ENCODE measurements at places on chromosomes 5 and 9.
A peak's percentile ranks its signal among the peaks of the same experiment; 100 is the strongest.

DNA sequence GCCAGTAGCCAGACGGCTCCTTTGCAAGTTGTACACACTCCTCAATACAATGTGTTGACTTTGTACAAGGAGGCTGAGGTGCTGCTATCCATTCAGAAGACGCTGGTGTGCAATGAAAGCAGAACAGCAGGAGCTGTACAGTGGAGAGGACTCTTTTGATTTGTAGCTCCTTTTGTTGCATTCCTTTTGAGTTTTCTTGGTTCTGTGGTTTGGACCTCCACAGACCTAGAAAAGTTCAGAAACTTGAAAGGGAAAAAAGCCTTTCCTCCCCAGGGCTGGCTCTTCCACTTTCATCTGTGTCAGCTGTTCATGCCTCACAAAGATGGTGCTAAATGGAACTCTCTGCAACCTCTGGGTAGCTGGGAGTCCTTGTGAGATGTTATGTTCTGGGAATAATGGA is 117.4 kb downstream of the MAT2B start:
- DNase-seq, result no peak

DNA sequence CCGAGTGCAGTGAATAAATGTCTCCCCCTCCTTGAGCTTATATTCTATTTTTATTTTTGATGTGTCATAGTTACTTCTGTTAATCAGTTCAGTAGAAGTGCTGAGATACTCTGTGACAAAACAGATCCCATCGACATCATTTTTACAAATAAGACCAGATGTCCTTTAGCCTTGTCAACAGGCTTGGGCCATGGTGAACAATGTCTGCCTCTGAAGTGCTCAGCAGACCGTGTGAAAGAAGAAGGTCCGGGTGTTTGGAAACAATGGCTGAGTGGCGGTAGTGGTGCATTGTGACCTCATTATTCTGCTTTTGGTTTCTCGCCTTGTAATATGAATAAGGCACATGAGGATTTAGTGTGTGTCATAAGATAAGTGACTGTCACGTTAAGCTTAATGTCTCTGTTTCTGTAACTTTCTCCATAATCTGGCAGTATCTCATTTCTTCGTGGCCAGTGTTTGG is 71.2 kb downstream of the SYK start:
- DNase-seq, result no peak

DNA sequence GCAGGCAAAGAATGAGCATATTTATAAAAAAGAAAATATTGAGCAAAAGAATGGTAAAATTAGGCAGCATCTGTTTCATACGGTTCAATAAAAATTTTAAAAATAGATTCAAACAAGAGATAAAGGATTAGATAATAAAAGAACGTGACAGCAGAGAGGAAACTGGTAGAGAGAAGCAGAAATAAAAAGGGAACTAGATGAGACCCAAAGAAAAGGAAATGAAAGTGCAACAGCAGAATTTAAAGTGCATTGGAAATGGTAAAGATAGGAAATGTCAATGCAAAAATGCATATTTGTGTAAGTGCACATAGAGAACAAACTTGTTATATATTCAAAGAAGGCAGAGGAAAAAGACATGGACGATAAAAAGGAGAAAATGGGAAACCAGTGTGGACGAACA is 70.2 kb downstream of the SUSD1 start:
- no peak for DNase-seq

DNA sequence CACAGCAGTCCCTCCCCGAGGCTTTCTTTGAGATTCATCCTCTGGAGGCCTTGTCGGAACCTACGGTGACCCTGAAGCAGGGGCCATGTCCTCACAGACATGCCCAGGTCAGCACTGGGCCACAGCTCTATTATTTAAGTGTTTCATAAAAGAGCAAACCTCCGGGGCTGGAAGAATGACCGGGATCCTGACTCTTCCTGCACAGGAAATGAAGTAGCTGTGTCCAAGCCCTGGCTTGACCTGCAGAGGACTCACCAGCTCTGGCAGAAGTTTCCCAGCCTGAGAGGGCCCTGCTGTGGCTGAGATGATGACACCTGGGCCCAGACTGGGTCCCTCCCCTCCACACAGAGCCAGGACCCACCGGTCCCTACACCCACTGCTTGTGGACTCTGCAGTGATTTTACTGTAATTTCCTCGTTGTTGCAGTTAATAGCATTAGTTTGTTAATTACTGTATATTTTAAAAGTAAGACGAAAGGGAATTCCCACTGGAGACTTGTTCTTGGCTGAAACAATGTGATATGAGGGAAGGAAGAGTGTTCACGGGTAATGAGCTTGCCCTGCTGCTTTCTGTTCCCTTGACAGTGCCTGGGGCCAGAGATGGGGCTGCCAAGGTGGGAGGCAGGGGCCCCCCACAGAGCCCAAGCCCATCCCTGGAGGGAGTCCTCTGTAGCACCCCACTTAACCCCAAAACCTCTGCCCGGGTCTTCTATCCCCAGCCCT is 72.2 kb downstream of the PCDH1 start:
- no peak for DNase-seq

DNA sequence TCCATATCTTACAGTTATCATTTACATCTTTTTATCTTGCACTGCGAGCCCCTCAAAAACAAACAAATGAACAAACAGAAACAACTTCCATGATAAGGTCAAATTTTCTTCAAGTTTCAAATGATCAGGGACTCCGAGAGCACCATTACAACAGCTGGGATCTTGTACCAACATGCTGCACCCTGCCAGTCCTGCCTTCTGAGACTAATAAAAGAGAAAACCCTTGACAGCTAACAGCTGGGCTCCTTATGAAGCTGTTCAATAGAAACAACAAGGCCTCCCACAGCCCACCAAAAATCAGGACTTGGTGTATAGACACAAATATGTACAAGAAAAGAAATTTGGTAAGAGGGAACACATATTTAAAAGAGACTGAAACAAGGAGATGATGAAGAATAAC is 985.3 kb upstream of the DMAC1 start:
- DNase-seq, result no peak

GRCh38 chr9:126613651-126614050 is at the start of gene LMX1B:
Gene LMX1B (plus strand): TSS chr9:126613928. CDS start chr9:126614450, 522 bp downstream.
- DNase-seq, result no peak

GRCh38 chr5:176788941-176789872 is 21.2 kb upstream of the UNC5A start:
- DNase-seq, result no peak

- no peak for DNase-seq
These were observed 44.6 kb upstream of the FCN1 start for GRCh38 chr9:134962065-134962972.

- no peak for DNase-seq
These were observed 40.3 kb upstream of the CEP72 start for GRCh38 chr5:571791-572190.

- no peak for DNase-seq
These were observed 185.1 kb downstream of the SMARCA2 start for GRCh38 chr9:2199999-2200796.

DNA sequence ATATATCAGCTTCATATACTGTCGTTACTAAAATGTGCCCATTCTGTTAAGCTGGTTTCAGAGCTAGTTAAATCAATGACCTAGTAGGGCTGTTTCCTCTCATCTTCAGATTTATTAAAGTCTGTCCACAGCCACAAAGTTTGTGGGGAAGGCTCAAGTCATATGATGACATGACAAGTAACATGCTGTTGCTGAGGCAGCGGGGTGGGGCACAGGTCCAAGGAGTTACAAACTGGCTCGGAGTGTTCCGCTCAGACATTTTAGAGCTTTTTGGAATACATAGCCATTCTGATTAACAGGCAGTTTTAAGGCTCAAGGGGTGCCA is 2.7 kb upstream of the ANP32B start:
- no peak for DNase-seq

GRCh38 chr5:63535840-63536602 is 426.2 kb downstream of the HTR1A start:
- no peak for DNase-seq

DNA sequence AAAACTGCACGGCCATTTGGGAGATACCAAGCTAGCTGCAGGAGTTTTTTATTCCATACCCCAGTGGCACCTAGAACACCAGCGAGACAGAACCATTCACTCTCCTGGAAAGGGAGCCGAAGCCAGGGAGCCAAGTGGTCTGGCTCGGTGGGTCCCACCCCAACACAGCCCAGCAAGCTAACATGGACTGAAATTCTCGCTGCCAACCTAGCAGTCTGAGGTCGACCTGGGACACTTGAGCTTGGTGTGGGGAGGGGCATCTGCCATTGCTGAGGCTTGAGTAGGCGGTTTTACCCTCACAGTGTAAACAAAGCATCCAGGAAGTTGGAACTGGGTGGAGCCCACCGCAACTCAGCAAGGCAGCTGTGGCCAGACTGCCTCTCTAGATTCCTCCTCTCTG is 108.9 kb upstream of the CHD1 start:
- peak; percentile 27 for DNase-seq

GRCh38 chr5:27788184-27788583 is 749.8 kb upstream of the CDH9 start:
- DNase-seq, result no peak

- no peak for DNase-seq
These were observed 185.7 kb downstream of the PBX3 start for GRCh38 chr9:125932746-125933455.

GRCh38 chr9:31808766-31809165 is 575.7 kb upstream of the ACO1 start:
- DNase-seq, result no peak

- no peak for DNase-seq
These were observed 47.9 kb downstream of the RNF180 start for GRCh38 chr5:64213531-64213930.

- DNase-seq, result no peak
These were observed 523.0 kb downstream of the CSNK1G3 start for GRCh38 chr5:124034963-124035362.

GRCh38 chr9:113628621-113629020 is 165.1 kb downstream of the RGS3 start:
- DNase-seq, result no peak

- DNase-seq, result no peak
These were observed 15.9 kb downstream of the DMAC1 start for GRCh38 chr9:7783635-7784063.

GRCh38 chr5:120538149-120538548 is 74.0 kb downstream of the PRR16 start:
- DNase-seq, result no peak

- no peak for DNase-seq
These were observed 48.5 kb upstream of the ANKH start for GRCh38 chr5:14920121-14920520.

DNA sequence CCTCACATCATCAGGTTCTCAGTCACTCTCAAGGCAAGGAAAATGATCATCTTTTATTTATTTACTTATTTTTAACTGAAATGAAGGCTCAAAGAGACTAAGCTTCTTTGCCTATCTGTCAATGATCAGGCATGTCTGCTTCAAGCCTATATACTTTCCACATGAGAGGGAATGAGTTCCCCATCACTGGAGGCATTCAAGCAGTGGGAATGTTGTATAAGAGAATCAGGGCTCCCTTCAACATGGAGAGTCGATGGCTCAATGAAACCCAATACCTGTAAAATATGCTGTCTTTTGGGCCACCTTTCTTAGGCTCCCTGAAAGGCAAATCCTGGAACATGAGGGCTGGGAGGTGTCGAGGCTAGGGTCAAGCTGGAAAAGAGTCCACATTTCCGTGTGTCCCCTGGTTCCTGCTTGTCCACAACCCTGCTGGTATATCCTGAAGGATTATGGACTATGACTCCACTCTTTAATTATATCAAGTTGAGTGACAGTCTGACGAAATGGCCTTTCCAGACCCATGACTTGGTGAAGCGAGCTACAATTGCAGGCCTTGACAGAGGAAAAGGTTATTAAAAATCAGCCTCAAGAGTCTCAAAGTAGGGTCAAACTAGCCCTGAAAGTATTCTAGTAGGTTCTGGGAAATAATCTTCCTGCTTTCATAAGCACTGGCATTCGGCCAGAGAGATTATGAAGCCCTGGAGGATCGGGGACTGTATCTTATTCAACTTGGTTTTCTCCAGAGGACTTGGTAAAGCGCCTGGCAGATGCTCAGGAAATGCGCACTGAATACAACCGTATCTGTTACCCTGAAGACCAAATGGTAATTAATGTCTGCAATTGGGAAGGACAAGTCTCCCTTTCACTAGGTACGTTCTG is 145.9 kb upstream of the TBC1D2 start:
- DNase-seq, result no peak

DNA sequence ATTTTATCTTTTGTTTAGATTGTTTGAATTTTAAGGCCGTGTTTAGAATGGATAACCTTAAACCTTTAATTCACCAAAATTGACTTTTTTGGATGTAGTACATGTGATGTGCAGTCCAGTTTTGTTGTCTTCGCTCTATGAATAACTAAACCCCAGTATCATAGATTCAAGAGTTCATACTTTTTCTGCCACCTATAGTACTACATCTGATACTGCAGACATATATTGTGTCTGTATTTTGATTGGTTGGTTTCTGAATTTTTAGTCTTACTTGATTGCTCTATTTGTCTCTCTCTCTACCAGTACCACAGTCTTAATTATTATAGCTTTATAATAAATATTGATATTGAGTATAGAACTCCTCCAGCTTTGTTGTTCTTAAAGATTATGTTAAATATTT is 58.1 kb downstream of the PPIP5K2 start:
- no peak for DNase-seq

DNA sequence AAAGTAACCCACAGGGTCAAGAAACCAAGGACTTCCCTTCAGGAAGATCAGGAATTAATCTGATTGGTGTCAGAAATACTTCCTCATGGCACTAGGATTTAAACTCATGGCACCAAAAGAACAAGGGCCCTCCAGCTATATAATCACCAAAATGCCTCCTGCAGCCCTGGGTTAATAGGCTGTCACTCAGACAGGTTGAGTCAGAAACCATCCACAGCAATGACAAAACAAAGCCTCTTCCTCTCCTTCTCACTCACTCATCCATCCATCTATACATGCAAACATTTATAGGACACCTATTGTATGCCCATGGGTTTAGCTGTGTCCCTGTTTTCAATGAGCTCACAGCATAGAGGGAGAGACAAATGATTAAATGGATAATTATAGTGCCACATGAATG is 62.5 kb upstream of the SPOCK1 start:
- no peak for DNase-seq

GRCh38 chr5:7209658-7210057 is 186.3 kb upstream of the ADCY2 start:
- DNase-seq, result no peak

- DNase-seq, result no peak
These were observed 47.6 kb upstream of the MEGF10 start for GRCh38 chr5:127243011-127243410.

DNA sequence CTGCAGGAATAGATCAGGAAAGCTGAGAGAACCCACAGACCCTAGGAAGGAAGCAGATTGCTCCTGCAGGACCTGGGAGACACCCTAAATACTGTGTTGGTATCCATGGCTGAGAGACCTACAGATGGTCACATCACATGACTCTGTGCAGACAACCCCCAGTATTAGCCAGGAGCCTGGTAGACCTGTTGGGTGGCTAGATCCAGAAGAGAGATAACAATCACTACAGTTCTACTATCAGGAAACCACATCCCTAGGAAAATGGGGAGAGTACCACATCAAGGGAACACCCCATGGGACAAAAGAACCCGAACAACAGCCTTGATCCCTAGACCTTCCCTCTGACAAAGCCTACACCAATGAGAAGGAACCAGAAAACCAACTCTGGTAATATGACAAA is 24.2 kb upstream of the MELK start:
- DNase-seq, result no peak

- DNase-seq, result no peak
These were observed 113.7 kb upstream of the MAP1B start for GRCh38 chr5:71993600-71993999.

GRCh38 chr9:4365055-4365454 is 65.2 kb upstream of the GLIS3 start:
- no peak for DNase-seq

- no peak for DNase-seq
These were observed 58.0 kb upstream of the PDE8B start for GRCh38 chr5:77152441-77152840.

GRCh38 chr9:117074342-117074662 is 340.6 kb downstream of the ASTN2 start:
- no peak for DNase-seq
